ENCODE measurements at places on chromosomes 3 and 15.

GRCh38 chr15:75114796-75115195 lies 86.9 kb upstream of the C15orf39 start:
- no peak for DNase-seq

GRCh38 chr3:9552252-9552999 lies 1.2 kb downstream of the LHFPL4 start:
- DNase-seq, result peak; percentile 71

GRCh38 chr15:68548364-68548763 lies 30.4 kb upstream of the CORO2B start:
- DNase-seq, result no peak

- DNase-seq, result no peak
Measured at GRCh38 chr3:189593581-189593980, 37.6 kb upstream of the TP63 start.

GRCh38 chr15:53389271-53390037 lies 370.0 kb downstream of the WDR72 start:
- DNase-seq, result no peak

Data from activated CD4-positive, alpha-beta T cell treated with anti-CD3 and anti-CD28 coated beads for 48 hours (primary cell).